ENCODE measurements at places on chromosomes 1 and 21.

GRCh38 chr1:232805269-232806185 lies at the start of gene MAP10:
MAP10 (plus strand) TSS chr1:232805416; CDS start chr1:232805450, 34 bp downstream.
- H3K4me1 ChIP-seq, result peaks cover 15% of the 10 kb centered on the region
- peak within 1 kb of the TSS; percentile 75 for H3K27ac ChIP-seq
- no peaks in the 10 kb centered on the region for H3K36me3 ChIP-seq
- DNase-seq, result peak; percentile 59
- peak within 1 kb of the TSS; percentile 87 for H3K4me3 ChIP-seq

DNA sequence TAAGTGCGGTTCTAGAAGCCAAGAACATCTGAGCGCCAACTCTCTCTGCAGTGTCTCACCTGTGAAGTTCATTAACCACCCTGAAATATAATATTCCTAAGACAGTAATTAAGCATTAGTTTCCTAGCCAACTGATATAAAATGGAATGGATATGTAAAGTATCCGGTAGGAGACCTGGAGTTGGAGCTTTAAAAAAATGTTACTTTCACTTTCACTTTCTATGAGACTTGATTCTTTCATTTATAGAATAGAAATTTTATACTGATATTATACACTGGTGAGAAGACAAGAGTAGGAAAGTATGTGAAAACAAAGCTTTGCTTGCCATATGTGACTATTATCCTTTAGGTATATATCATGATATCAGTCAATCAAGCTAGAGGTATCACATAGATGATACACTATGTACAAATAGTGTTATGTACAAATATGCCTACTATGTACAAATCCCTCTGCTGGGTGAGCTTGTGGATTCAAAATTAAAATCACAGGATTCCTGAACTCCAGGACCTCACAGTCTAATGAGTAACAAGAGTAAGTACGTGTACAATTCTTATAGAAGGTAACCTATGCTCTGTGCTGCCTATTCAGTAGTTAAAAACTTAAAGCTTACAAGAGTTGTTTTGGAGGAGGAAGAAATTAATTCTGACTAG lies 934.2 kb downstream of the TTLL7 start:
- H3K27ac ChIP-seq, result no peak overlapping the region
- no peaks in the 10 kb centered on the region for H3K36me3 ChIP-seq
- no peak overlapping the region for H3K4me3 ChIP-seq
- no peak for DNase-seq

DNA sequence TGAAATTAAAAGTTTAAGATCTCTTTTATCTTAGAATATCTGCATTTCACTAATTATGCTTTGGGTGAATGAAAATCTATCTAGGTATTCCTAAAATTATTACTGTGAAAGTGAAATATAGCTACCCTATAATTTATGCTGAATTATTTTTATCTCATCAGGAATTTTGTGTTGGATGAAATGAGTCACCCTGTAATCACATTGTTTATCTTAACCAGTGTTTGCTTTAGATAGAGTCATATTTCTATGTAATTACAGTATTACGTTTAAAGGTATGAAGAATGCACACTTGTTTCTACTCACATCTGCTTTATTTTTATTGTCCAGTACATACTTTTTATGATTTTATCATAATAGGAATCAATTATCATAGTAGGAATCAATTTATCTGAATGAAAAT lies 249.2 kb downstream of the NCAM2 start:
- no peak overlapping the region for H3K4me3 ChIP-seq
- DNase-seq, result no peak
- H3K36me3 ChIP-seq, result no peaks in the 10 kb centered on the region
- no peaks in the 10 kb centered on the region for H3K27me3 ChIP-seq
- H3K27ac ChIP-seq, result no peak overlapping the region

DNA sequence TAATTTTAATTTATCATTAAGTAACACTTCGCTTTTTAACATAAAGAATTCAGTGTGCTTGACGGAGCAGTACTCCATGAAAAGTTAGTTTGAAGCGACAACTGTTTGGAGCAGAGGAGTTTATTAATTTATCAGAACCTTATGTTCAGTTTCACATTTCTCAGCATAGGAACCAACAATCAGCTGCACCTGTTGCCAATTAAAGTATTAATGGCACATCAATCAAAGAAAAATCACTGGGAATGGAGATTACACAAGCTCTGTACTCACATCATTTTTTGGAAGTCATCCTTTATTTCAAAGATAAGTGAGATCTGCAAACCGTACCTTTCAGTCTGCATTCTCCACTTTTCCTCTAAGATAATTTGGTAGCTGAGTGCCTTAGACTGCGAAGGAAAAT lies 344.6 kb downstream of the LMO4 start:
- H3K36me3 ChIP-seq, result no peaks in the 10 kb centered on the region
- no peaks in the 10 kb centered on the region for H3K4me1 ChIP-seq
- no peaks in the 10 kb centered on the region for H3K27me3 ChIP-seq
- H3K4me3 ChIP-seq, result no peak overlapping the region
- no peak overlapping the region for H3K27ac ChIP-seq

DNA sequence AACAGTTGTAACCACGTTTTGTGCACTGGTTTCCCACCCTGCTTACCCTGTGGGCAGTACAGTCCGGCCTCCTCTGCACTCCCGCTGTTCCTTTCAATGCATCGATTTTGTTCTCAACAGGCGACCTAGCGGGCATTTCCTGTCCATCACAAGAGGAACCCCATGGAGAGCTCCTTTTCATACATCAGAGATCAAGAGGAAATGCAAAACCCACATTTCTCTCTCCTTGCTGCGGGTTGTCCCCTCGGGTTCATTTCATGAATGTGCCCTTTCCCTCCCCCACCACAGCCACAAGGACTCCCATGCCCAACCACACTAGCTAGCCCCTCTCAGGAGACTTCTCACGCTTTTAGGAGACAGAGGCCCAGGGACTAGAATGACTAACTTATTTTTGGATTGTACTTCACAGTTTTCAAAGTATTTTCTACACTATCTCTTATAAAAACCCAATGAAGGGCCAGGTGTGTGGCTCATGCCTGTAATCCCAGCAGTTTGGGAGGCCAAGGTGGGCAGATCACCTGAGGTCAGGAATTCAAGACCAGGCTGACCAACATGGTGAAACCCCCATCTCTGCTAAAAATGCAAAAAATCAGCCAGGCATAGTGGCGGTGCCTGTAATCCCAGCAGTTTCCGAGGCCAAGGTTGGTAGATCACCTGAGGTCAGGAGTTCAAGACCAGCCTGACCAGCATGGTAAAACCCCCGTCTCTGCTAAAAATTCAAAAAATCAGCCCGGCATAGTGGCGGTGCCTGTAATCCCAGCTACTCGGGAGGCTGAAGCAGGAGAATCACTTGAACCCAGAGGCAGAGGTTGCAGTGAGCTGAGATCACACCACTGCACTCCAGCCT lies 18.4 kb downstream of the ATP1A4 start:
- DNase-seq, result no peak
- H3K36me3 ChIP-seq, result no peaks in the 10 kb centered on the region
- no peak overlapping the region for H3K27ac ChIP-seq

- H3K27me3 ChIP-seq, result no peaks in the 10 kb centered on the region
- H3K27ac ChIP-seq, result no peak overlapping the region
- no peak for DNase-seq
- H3K36me3 ChIP-seq, result no peaks in the 10 kb centered on the region
- no peak overlapping the region for H3K4me3 ChIP-seq
Measured at GRCh38 chr1:89354205-89354604, 9.7 kb upstream of the GBP6 start.

DNA sequence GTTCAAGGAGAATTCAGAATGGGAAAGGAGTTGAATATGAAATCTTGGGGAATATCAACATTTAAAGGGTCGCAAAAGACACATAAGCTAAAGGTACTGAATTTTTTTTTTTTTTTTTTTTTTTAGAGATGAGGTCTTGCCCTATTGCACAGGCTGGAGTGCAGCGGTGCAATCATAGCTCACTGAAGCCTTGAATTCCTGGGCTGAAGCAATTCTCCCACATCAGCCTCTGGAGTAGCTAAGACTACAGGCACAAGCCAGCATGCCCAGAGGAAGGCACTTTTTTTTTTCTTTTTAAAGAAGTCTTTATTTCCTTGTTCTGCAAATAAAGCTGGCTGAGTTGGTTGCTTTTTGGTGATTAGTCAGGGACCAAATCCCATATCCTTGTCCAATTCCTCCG lies 44.1 kb upstream of the RAB3GAP2 start:
- H3K4me3 ChIP-seq, result no peak overlapping the region
- H3K4me1 ChIP-seq, result no peaks in the 10 kb centered on the region
- H3K36me3 ChIP-seq, result no peaks in the 10 kb centered on the region
- no peak overlapping the region for H3K27ac ChIP-seq
- peaks cover 4% of the 10 kb centered on the region for H3K27me3 ChIP-seq
- no peak for DNase-seq

DNA sequence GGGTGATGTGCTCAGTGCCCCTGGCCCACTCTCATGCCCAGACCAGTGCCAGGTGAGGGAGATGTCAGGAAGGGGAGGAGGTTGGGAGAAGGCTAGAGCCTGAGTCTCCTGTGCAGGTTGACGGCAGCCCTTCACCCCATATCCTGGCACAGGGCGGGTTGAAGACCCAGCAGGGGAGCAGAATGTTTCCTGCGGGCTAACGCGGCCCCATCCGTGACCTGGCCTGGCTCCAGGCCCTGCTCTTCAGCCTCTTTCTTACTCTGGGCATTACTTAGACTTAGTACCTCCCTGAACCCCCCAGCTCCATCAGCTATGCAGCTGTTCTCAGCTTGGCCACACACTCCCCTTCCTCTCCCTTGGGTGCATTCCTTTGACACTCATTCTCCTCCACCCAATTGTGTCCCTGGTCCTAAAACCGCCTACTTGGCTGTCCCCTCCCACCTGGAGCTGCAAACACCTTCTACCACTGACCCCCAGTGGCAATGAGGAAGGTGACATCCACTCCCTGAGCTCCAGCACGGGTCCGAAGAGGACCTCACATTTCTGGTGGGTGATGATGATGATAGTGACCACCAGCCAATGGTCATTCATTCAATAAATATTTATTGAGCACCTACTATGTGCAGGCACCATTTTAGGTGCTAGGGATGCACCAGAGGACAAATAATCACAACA lies 179.0 kb downstream of the PTPRU start:
- H3K36me3 ChIP-seq, result no peaks in the 10 kb centered on the region
- H3K27ac ChIP-seq, result no peak overlapping the region
- H3K4me3 ChIP-seq, result no peak overlapping the region
- no peaks in the 10 kb centered on the region for H3K4me1 ChIP-seq
- no peaks in the 10 kb centered on the region for H3K27me3 ChIP-seq

DNA sequence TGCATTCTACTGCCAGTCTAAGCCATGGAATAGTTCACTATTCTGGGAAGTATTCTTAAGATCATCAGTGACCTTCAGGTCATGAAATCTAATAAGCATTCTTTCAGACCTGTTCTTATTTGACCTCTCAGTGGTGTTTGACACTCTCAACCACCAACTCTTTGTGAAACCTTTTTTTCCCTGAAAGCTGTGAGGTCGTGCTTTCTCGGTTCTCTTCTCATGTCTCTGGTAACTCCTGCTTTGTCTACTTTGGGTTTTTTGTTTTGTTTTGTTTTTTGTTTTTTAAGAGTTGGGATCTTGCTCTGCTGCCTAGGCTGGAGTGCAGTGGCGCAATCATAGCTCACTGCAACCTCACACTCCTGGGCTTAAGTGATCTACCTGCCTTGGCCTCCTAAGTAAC lies 56.3 kb downstream of the POU2F1 start:
- H3K36me3 ChIP-seq, result no peaks in the 10 kb centered on the region
- H3K27me3 ChIP-seq, result no peaks in the 10 kb centered on the region
- DNase-seq, result no peak
- no peak overlapping the region for H3K4me3 ChIP-seq

DNA sequence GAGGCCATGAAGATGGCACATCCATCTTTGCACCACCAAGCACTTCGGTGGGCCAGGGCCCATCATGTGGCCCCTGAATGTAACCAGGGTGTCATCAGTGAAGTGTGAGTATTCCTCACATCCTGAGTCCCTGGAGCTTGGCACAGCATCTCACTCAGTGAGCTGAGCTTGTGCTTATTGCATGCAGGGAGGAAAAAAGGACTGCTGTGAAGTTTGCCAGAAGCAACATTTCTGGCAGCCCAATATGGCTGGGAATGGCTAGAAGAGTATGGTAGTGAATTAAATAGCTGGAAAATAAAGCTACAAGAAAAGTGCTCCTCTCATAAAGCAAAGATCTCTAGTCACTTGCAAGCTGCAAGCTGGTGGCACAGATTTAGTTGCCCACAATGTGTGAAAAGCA lies 109.3 kb downstream of the TNFSF18 start:
- no peak overlapping the region for H3K4me3 ChIP-seq
- H3K27me3 ChIP-seq, result no peaks in the 10 kb centered on the region
- DNase-seq, result no peak
- H3K4me1 ChIP-seq, result no peaks in the 10 kb centered on the region
- no peaks in the 10 kb centered on the region for H3K36me3 ChIP-seq
- no peak overlapping the region for H3K27ac ChIP-seq

DNA sequence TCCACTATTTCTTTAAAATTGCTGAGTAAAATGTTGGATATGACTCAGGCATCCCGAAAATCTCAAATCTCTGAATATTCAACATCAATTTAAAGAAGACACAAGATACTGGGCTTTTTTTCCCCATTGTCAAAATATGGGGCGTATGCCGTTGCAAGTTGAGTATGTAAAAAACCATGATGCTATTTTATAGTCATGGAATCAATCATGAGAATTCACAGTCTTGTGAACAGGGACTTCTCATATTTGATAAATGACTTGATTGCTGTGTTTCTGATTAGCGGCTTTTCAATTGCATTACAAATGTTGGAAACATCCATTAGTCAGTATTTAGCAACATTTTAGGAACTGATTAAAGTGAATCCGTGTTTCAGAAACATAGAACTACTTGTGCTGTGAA lies 45.3 kb downstream of the SETD4 start:
- H3K27ac ChIP-seq, result no peak overlapping the region
- H3K4me3 ChIP-seq, result no peak overlapping the region
- H3K4me1 ChIP-seq, result no peaks in the 10 kb centered on the region
- DNase-seq, result no peak

DNA sequence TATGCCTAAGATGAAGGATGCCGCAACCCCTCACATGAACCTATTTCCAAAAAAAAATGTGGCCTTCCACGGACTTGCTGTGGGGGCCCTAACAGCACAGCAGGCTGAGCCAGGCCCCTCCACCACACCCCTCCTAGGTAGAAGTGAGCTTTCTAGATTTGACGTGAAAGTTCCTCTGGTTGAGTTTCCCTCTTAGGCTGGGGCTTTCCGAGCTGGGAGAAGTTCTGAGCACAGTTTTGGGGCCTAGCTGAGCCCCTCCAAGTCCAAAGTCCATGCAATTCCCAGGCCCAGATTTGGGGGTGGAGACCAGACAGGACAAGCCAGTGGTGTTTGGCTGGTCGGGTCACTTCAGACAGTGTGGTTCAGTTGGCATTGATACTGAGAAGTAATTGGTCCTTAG lies 13.8 kb upstream of the PHLDA3 start:
- no peak overlapping the region for H3K4me3 ChIP-seq
- H3K27me3 ChIP-seq, result peaks cover 21% of the 10 kb centered on the region
- H3K36me3 ChIP-seq, result peaks cover 25% of the 10 kb centered on the region
- peaks cover 7% of the 10 kb centered on the region for H3K4me1 ChIP-seq
- no peak for DNase-seq

- no peak for DNase-seq
- no peak overlapping the region for H3K27ac ChIP-seq
- no peaks in the 10 kb centered on the region for H3K4me1 ChIP-seq
- no peak overlapping the region for H3K4me3 ChIP-seq
Measured at GRCh38 chr1:211908453-211908852, 77.9 kb upstream of the LPGAT1 start.

- DNase-seq, result no peak
- no peaks in the 10 kb centered on the region for H3K27me3 ChIP-seq
- no peak overlapping the region for H3K4me3 ChIP-seq
- no peaks in the 10 kb centered on the region for H3K36me3 ChIP-seq
Measured at GRCh38 chr1:64171797-64172281, 31.6 kb upstream of the UBE2U start.
